Activated CD8-positive, alpha-beta memory T cell treated with anti-CD3 and anti-CD28 coated beads for 4 hours (primary cell): ENCODE measurements at places on chromosomes 4 and X.

GRCh38 chr4:153005899-153006381 is 69.8 kb downstream of the FHDC1 start:
- no peak for DNase-seq

- DNase-seq, result no peak
Measured at GRCh38 chr4:79865201-79865597, 207.8 kb downstream of the ANTXR2 start.

DNA sequence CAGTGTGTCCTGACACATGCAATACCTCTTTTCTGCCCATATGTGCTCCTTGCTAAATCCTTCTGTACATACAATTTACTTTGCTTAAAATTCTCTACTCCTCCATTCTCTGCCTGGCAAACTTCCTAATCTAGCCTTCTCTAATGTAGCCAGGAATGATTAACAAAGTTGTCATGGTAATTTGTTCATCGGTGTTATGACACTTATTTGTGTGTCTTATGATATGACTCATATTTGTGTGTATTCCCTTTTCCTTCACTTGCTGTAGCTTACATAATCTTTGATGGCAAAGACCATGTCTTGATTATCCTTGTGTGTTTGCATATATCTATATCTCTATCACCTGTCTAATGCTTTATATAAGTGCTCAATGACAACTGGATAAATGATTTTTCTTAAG is 133.3 kb downstream of the COL25A1 start:
- no peak for DNase-seq

DNA sequence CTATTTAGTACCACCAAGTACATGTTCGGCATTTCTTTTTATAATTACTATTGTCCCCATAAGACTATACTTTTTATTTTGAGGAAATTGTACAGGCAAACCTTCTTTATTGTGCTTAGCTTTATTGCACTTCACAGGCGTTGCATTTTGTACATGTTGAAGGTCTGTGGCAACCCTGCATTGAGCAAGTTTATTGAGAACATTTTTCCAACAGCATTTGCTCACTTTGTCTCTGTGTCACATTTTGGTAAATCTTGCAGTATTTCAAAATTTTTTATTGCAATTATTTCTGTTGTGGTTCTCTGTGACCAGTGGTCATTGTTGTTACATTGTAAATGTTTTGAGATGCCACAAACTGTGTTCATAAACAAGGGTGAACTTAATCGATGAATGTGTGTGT is 10.8 kb upstream of the CXCL5 start:
- no peak for DNase-seq

GRCh38 chrX:101619364-101619763 is 1.6 kb upstream of the ARMCX6 start:
- DNase-seq, result no peak

GRCh38 chr4:79141530-79141929 is 184.3 kb downstream of the NAA11 start:
- DNase-seq, result no peak

DNA sequence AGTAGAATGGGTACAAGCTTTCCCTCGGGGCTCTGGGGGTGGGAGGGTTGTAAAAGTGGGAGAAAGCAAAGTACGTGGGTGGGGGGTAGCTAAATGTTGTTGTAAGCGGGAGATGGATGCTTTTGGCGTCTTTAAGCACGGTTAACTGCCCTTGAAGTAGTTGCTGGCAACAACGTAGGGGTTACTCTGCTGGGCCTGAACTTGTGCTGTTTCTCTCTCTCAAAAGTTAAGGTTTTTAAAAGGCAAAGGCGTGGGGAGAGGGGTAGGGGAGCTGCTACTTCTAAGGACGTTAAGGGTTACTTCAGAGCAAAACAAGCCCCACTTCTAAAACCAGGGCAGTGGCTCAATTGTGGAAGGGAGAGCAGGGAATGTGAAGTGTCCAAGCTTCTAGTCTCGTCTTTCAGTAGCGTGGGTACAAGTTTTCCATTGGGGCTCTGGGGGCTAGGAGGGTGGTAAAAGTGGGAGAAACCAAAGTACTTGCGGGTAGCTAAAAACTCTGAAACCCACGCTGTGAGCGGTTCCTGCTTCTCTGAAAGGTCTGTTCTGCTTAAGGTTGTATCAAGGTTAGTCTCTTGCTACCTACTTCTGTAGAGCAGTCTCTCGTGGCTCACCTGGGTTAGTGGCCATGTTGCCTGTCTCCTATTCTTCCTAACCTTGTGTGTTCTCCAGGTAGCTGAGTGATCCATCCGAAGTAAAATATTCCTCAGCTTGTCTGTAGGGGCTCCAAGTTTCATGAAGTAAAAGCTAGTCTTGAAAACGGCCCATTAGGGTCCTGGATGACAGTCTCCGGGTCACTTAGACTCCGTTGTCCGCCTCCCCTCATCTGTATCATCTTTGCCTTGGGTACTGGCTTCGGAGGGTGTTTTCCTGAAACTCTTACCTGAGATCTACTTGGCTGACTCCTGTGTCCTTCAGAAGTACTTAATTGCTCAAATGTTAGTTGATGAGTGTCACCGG is 1.7 kb upstream of the WDR1 start:
- DNase-seq, result no peak

- no peak for DNase-seq
Measured at GRCh38 chr4:74715706-74716435, 78.5 kb downstream of the BTC start.

GRCh38 chr4:60934566-60935295 is 265.4 kb upstream of the ADGRL3 start:
- no peak for DNase-seq

DNA sequence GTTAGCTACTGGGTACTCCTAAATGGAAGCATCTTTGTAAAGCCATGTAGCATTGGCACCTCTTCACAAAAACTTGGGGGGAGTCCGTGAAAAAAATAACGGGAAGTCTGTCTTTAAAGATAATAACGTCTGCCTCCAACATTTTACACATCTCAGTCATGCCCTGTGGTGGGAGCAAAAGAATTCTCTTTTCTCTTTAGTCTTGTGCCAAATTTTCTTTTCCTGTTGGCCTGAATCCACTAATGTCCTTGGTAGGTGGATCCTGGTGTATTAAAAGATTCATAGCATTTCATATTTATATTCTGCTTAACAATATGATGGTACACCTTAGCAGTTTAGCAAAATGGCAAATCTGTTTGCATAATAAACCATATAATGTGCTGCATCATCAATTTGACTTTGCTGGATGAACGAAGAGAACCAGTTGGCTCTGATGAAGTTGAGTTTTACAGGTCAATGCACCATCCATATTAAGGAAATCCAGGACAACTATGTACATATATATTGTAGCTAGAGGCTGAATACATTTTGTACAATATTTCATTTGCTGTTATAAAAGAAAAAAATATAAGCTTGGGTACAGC is 746.4 kb upstream of the MAGEB2 start:
- DNase-seq, result no peak

DNA sequence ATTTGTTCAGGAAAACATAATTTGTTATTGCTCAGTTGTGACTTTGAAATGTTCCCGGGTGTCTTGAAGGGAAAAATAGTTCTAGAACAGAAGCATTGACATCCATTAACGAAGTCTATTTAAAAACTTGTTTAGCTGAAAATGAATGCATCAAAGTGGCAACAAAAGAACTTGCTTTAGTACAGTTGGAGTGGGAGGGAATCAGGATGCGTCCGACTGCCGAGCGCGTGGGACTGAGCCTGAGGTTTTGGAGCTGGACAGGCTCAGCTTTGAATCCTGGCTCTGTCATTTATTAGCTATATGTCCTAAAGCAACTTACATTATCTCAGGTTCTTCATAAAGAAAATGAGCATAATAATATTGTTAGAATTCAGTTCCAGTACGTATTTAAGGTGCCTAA is 9.0 kb upstream of the ERVMER34-1 start:
- DNase-seq, result no peak

DNA sequence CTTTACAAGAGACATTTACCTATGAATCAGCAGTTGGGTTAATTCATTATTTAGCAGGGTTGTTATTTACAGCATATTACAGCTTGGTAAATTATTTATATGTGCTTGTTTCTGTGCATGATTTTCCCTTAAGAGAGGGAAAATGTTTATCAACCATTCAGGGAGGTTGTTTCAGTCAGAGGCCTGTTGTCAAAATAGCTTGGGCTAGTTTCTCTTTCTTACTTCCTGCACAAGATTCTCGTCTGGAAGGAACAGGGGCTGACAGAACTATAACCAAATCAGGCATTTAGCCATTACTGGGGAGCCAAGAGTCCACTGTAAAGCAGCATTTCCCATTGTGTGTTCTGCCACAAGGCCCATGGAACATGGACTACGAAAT is 135.8 kb downstream of the HS6ST2 start:
- DNase-seq, result no peak

DNA sequence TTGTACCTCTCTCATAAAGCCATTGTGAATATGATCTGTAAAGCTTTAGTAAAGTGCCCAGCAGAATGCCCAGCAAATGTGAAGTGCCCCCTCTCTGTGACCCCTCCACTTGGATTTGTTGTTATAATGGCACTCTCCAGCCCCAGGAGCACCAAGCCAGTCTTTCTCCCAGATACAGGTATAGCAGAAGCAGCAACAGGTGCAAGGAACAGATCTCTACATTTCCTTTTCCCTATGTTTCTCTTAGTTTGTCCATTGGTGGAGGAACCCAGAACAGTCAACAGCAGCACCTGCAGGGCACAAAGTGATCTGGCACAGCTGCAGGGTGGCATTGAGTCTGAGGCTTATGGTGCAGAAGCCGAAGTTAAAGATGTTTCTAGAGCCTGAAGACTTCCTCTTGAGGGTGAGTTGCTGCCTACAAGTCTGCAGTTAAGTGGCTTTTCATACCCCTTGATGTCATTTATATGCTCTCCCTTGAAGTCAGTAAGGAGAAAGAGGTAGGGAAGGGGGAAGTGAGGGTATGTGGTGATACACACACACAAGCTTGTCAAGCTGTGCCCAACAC is 16.1 kb upstream of the CXCL3 start:
- DNase-seq, result no peak

- no peak for DNase-seq
Measured at GRCh38 chr4:65921180-65921579, 250.9 kb upstream of the EPHA5 start.

DNA sequence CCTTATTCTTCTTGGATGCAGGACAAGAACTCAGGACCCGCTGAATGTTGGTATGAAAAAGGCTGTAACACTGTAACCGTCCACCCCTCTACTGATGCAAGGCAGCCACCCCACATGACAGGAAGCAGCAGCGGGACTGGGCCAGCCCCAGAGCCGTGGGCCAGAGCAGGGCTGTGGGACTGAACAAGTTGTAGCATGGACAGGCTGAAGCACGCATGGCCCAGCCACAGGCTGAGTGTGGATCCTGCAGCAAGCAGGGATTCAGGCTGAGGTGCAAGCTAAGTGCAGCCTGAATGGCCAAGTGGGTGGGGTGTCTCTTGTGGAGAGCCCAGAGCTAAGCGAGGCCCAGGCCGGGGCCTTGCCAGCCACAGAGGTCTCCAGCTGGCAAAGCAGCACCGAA is 632.2 kb downstream of the SPOCK3 start:
- DNase-seq, result no peak
